MG63 (cell line): ENCODE measurements at places on chromosomes 6 and 20. TPM values are rescaled to one million over a fixed set of nuclear protein-coding genes. Genes with fewer than 3 reads are reported as not detected.

DNA sequence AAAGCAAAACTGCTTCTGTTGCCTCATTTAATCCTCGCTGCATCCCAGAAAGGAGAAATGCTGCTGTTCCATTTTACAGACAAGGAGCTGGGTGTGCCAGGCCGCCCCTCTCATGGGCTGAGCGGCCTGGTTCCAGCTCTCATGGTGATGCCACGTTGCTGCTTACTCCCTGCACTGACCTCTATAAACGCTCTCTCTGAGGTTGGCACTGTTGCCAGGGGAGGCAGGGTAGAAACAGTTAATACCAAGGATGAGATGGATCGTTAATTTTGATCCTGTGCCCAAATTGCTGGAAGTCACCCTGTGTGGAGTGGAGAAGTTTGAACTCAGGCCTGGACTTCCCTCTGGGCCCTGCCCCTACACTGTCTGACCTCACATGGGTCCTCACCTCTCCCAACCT, 25.6 kb downstream of the SIRPA start:
- no peak for DNase-seq

- peak; percentile 78 for DNase-seq
These were observed 246.1 kb downstream of the TFAP2C start for GRCh38 chr20:56875052-56875659.

- DNase-seq = no peak
These were observed 96.2 kb upstream of the CCDC167 start for GRCh38 chr6:37595859-37596258.

FBXO9 gene
- total RNA-seq = 19.3 and 41.2 TPM in 2 replicates

DNA sequence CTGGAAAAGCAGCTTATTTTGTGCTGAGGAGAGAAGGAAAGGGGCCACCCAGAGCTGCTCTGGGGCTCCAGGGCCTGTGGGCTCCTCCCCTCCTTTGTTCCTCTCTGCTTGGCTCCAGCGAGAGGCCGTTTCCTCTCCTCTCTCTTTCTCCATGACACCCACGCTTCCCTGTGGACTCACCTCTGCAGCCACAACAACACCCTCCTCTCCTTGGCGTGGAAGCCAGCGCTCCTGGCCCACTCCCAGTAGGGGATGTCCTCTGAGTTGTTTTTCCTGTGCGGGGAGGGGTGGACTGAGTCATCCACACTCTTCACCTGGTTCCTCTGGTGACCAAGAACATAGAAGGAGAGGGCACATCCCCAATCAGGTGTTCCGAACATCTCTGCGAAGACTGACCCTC, 4.9 kb upstream of the CDSN start:
- peak; percentile 62 for DNase-seq

DNA sequence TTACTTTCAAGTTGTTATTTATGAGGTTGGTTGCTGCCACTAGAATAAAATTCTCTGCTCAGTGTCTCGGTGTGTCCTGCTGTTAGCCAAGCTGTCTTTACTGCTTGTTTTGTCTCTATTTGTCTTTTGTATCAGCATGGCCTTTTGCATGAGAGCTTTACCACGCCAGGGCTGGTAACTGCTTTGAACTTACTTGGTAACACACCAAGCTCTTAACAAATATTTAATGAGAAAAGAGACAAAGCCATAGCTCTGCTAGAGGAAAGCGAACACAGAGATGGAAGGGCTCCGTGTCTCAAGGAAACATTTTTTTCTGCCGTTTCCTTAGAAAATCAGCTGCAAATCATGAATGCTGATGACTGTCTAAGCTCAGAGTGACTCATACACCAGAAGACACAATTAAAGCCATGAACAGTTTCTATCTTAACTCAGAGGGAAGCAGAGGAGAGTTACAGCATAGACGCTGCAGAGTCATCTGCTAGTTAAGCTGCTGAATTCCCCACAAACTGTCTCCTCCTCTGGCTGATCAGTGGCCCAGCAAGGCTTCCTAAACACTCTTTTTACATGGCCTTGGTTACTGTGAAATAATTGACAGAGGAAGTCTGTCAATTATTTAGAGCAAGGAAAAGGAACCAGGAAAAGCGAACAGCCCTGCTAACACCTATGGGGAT, 44.8 kb downstream of the AGPAT4 start:
- DNase-seq = peak; percentile 38

PRSS16 gene
- total RNA-seq = 0.33 TPM in 1 of 2 replicates, not detected in the other

DNA sequence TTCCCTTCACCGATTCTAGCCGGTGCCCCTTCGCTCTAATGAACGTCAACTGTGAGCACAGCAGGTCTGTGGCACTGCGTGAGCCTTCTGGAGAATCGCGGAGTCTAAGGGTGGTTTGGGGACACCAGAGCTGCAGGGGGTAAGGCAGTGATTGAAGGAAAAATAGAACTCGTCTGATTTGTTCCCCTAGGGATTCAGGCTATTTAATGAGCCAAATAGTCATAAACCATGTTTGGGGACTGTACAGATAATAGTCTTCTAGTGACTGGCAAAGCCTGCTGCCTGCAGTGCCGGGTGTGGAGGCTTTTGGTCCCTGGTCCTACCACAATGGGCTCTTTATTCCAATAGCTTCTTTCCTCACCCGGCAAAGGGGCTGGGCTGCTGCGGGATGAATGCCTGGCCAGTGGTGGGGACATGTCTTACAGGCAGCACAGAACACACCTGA, 11.1 kb upstream of the NTSR1 start:
- DNase-seq = no peak

GNRH2 gene
- not detected in 2 replicates for total RNA-seq

DNA sequence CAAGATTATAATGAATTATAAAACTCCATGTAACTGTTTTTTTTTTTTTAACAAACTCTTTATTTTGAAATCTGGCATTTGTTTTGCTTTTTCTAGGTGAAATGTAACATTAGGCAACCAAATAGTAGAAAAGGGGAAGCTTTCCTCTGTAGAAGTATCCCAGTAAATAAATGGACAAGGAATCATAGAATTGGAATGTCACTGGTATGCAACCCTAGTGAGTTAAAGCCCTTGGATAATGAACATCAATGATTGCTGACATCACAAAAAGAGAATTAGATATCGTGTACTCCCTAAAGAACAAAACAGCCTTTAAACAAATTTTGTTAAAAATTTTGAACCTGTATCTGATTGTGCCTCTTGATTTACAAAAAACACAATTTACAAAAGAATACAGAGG, 93.9 kb upstream of the OGFRL1 start:
- DNase-seq = no peak

- DNase-seq = no peak
These were observed 100.2 kb upstream of the KCNG1 start for GRCh38 chr20:51122931-51123658.

GRCh38 chr20:14568225-14568624, 230.8 kb upstream of the FLRT3 start:
- DNase-seq = no peak

DNA sequence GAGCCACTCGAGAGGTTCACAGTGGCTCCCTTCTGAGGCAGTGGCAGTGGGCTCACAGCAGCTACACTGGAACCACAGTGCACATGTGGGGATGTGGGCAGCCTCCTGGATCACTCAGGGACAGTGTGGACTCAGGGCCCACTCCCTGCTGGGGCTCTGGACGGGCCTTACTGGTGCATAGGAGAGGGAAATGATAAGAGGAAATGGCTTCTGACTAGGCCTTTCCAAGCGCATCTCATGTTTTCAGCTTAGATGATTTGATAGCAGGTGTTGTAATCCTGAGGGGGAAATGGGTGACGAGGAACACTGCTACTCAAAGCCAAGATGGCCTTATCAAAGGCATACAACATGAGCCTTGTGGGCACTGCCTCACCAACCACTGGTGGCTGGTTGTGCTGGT, 44.0 kb downstream of the PANK2 start:
- no peak for DNase-seq

GRCh38 chr6:116136933-116137340, 11.0 kb upstream of the COL10A1 start:
- no peak for DNase-seq

DNA sequence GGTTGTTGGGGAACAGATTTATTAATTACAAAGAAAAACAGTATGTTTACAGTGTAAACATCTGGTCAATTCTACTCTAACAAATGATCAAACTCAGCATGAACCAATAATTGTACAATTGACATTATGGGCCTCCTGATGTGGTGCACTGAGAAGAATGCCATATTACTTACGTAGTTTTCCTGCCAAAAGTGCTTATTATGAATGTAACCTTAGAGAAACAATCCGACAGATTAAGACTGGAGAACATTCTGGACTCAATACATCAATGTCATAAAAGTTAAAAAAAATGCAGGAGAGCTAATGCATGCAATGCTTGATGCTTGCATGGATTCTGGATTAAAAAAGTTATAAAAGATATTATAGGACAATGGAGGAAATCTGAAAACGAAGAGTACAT, 69.0 kb downstream of the LYRM4 start:
- DNase-seq = no peak

GRCh38 chr20:3171391-3172125, 1.8 kb downstream of the LZTS3 start:
- DNase-seq = no peak

GRCh38 chr6:105797983-105798453, 288.1 kb upstream of the PRDM1 start:
- peak; percentile 29 for DNase-seq

- peak; percentile 74 for DNase-seq
These were observed 631 bp downstream of the PLCB1 start for GRCh38 chr20:8132484-8133309.

GRCh38 chr20:15616626-15617025, 956.6 kb downstream of the KIF16B start:
- no peak for DNase-seq

NKX2-4 gene
- total RNA-seq = not detected in 2 replicates

- no peak for DNase-seq
These were observed 584.1 kb downstream of the TFAP2A start for GRCh38 chr6:9830808-9831207.

DNA sequence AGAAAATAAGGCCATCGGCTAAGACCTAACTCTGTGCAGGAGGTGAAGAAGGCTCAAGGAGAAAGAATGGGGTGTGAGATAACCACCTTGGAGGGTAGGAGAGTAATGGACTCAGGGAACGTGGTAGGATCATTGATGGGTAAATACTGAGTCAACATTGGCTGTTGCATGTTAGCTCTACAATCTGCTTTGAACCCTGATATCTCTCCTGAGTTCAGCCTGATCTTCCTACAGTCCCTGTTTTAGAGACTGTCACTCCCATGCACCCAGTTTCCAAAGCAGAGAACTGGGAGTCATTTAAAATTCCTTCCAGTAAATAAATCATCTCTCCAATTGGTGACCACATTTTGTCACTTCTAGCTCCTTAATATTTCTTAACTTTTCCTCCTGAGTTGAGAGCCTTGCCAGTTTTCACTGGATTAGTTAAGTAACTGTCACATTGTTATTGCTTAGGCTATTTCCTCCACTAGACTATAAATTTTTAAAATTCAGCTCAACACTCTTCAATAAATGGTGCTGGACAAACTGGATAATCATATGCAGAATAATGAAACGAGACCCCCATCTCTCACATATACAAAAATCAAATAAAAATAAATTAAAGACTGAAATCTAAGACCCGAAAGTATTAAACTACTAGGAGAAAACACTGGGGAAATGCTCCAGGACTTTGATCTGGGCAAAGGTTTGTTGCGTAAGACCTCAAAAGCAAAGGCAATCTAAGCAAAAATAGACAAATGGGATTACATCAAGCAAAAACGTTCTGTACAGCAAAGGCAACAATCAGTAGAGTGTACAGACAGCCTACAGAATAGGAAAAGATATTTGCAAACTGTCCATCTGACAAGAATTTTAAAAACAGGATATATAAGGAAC, 138.9 kb upstream of the TMEM170B start:
- no peak for DNase-seq

DNA sequence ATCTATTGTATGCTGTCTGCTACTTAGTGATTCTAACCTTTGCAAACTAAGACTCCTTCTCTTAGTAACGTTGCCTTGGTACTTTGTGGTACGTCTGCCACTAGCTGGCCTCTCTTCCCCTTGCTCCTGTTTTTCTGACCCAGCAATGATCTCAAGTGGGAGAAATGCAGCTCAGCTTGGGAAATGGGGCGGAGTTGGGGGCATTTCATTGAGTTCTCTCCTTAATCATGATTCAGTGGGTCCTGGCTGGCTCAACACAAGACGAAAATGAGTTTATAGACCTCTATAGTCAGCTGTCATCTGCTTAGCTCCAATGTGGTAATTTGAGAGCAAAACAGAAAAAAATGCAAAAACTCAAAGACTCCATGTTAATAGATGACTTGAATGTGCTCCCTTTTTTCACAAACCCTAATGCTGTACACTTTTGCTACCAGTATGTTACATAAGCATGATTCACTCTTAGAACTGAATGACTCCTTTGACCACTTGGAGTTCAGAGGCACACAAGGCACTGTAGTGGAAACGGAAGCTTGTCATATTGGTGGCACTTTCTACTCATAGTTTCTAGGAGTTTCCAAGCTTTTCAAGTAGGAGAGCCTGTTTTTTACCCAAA, 55.3 kb upstream of the SOX4 start:
- DNase-seq = no peak

GRCh38 chr6:47434372-47435253, 43.0 kb upstream of the CD2AP start:
- DNase-seq = no peak

DNA sequence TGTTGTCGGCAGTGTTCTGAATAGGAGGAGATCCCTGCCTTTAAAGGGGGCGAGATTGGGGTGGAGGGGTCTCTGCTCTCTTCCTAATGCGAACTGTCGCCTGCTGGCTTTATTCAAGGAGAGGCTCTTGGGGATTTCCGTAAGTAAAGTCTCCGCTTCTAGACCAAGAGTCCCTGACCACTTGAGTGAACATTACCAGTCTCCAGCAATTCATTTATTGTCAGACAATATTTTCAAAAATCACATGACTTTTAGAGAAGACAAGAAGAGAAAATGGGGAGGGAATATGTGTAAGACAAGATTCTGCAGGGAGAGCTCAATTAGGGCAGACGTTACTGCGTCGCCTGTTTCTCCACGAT, 21.2 kb downstream of the POM121L2 start:
- DNase-seq = no peak

DNA sequence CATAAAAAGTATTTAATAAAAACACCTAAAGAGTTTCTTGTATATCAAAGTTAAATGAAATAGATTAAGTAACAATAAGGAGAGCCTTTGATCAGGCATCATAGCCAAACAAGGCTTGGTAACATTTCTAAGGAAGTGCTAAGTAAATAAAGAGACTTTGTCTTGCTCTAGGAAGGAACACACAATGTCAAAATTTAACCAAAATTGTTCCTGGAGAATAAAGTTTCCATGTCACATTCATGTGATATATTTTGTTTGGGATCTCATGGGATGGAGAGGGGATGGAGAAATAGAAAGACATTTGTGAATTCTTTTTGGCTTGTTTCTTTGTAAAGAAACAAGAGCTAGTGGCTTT, 201.9 kb upstream of the DTNBP1 start:
- no peak for DNase-seq

DNA sequence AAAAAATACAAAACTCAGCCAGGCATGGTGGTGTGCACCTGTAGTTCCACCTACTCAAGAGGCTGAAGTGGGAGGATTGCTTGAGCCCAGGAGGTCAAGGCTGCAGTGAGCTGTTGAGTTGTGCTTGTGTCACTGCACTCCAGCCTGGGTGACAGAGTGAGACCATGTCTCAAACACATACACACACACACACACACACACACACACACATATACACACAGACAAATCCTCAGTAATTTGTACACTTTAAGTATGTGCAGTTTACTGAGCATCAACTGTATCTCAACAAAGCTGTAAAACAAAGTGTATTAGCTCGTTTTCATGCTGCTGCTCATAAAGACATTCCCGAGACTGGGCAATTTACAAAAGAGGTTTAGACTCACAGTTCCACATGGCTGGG, 7.3 kb downstream of the TFB1M start:
- no peak for DNase-seq

HTR1E gene
- total RNA-seq = not detected in 2 replicates

SEL1L2 gene
- total RNA-seq = not detected in 2 replicates

- DNase-seq = no peak
These were observed 48.3 kb downstream of the TRERF1 start for GRCh38 chr6:42403421-42403820.

CST2 gene
- total RNA-seq = not detected in 2 replicates

NKX2-2 gene
- total RNA-seq = 3.1 and 8.1 TPM in 2 replicates
